Renal cortical epithelial cell (primary cell): ENCODE measurements at places on chromosomes 4 and X. TPM values are rescaled to one million over a fixed set of nuclear protein-coding genes. Genes with fewer than 3 reads are reported as not detected.

- DNase-seq, result peak; percentile 63
Measured at GRCh38 chr4:150140774-150141400, 62.6 kb downstream of the DCLK2 start.

DNA sequence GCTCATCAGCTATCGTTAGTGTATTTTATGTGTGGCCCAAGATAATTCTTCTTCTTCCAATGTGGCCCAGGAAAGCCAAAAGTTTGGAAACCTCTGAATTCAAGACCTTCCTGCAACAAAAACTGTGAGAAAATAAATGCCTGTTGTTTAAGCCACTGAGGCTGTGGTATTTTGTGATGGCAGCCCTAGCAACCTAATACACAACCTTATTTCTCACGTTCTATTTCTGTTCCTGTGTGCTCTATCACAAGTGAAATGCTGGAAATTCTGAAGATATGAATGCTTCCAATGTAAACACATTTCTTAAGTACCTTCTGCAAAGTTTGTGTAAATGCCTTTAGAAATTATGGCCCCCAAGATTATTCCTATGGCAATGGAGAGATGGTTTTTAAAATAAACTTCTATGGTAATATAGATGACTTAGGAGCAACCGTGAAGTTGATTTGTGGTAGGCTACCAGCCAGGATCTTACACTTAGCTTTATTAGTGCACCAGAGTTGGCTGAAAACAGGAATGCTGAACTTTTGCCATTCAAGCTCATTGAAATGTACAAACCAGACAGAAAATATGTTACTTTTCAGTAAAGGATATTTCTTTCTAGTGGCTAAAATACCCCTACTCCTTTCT, 148.0 kb downstream of the USP46 start:
- DNase-seq, result no peak

- peak; percentile 49 for DNase-seq
Measured at GRCh38 chr4:22410645-22411247, 105.1 kb downstream of the ADGRA3 start.

- peak; percentile 2 for DNase-seq
Measured at GRCh38 chrX:26783512-26784225, 567.7 kb downstream of the MAGEB5 start.

The RTL9 gene
- 0.15 TPM in 1 of 2 replicates, not detected in the other for total RNA-seq

The TREX2 gene
- 0.50 TPM in 1 of 2 replicates, not detected in the other for total RNA-seq

The AMOT gene
- total RNA-seq, result 9.0 and 31.7 TPM in 2 replicates

The KIAA1210 gene
- not detected in 2 replicates for total RNA-seq

The GYPE gene
- total RNA-seq, result not detected in 2 replicates
